ENCODE measurements at places on chromosomes 16 and 17. TPM values are rescaled to one million over a fixed set of nuclear protein-coding genes. Genes with fewer than 3 reads are reported as not detected.

Gene SOX15
- 124 TPM for total RNA-seq

Gene CD300C
- total RNA-seq = not detected

Gene ZNF75A
- 32.2 TPM for total RNA-seq

Gene PDILT
- total RNA-seq = not detected

Gene CCL8
- total RNA-seq = not detected

Gene SEZ6L2
- total RNA-seq = 64.0 TPM

Gene KRT27
- not detected for total RNA-seq

Gene SOST
- not detected for total RNA-seq

Gene ADAP2
- 0.76 TPM for total RNA-seq

Gene SDK2
- total RNA-seq = 0.04 TPM

Gene ARL2BP
- total RNA-seq = 19.8 TPM

Measured in PC-9 (cell line).